ENCODE measurements at places on chromosomes 4 and X. TPM values are rescaled to one million over a fixed set of nuclear protein-coding genes. Genes with fewer than 3 reads are reported as not detected.

DNA sequence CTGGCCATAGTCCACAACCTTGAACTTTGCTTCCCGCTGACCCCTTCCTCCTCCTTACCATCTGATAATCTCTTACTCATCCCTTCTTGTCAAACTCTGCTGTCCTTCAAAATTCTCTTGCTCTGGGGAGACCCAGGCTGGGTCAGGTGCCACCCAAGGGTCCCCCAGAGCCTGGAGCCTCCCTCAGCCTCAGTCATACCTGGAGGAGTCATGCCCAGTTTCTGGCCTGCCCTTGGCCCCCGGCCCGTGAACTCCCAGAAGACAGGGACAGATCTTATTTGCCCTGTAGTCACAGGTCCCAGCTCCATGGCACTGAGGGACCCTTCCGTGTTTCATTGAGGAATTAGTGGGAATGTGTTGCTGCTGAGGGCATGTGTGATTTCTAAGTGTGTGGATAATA, 4.7 kb upstream of the GPR78 start:
- H3K4me1 ChIP-seq: peaks cover 1% of the 10 kb centered on the region
- H3K36me3 ChIP-seq: no peaks in the 10 kb centered on the region
- no peak overlapping the region for H3K27ac ChIP-seq
- no peak for DNase-seq

DNA sequence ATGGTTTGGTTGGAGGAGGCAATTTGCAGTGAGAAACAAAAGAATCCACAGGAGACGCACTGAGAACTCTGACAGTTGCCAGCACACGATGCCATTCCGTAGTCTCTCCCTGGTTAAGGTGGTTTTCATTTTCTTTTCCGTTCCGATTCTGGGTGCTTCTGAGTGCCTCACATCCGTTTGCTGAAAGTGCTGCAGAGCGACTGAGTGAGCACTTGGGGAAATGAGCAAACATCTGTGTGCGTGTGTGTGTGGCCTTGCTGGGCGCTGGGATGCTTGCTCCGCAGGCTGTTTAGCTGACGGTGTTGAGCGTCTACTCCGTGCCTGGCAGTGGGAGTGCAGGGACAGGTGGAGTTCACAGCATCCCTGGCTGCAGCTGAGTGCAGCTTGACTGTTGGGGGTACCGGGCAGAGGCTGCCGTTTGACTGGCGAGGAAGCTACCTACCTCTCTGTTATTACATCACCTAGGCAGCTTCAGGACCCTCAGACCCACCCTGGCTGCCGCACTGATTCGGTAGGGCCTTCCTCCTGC, 49.3 kb downstream of the SORCS2 start:
- H3K4me1 ChIP-seq: no peaks in the 10 kb centered on the region
- no peak for DNase-seq
- H3K36me3 ChIP-seq: no peaks in the 10 kb centered on the region
- no peak overlapping the region for H3K4me3 ChIP-seq
- peaks cover 15% of the 10 kb centered on the region for H3K27me3 ChIP-seq
- no peak overlapping the region for H3K27ac ChIP-seq

Gene TMA16
- total RNA-seq: 30.8 TPM

- no peak for DNase-seq
- H3K36me3 ChIP-seq: peaks cover 15% of the 10 kb centered on the region
- H3K27me3 ChIP-seq: no peaks in the 10 kb centered on the region
- peak overlapping the region; percentile 74 for H3K27ac ChIP-seq
These were observed 35.5 kb downstream of the NCAPG start for GRCh38 chr4:17846266-17846665.

- no peak for DNase-seq
- H3K27ac ChIP-seq: no peak overlapping the region
- peaks cover 21% of the 10 kb centered on the region for H3K27me3 ChIP-seq
- no peaks in the 10 kb centered on the region for H3K4me1 ChIP-seq
- H3K36me3 ChIP-seq: no peaks in the 10 kb centered on the region
- no peak overlapping the region for H3K4me3 ChIP-seq
These were observed 192.7 kb downstream of the RCHY1 start for GRCh38 chr4:75321484-75321883.

DNA sequence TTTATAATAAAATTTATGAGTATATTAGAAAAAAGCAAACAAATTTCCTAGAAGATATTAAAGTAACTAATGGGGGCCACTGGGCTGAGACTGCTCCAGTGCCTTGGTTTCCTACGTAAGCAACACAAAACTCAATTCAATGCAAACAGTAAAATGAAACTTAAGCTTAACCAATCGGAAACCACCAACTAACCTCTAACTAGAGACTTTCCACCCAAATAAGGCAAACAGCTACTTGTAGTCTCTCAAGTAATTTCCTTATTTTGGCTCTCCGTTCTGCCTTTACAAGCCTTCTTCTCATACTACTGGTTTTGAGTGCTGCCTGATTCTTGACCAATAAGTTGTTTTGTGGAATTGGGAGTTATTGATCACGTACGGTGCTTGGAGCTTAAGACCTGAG, 167.3 kb upstream of the VEGFC start:
- no peaks in the 10 kb centered on the region for H3K27me3 ChIP-seq
- peaks cover 4% of the 10 kb centered on the region for H3K36me3 ChIP-seq
- no peak overlapping the region for H3K27ac ChIP-seq
- H3K4me3 ChIP-seq: no peak overlapping the region
- H3K4me1 ChIP-seq: peaks cover 9% of the 10 kb centered on the region

DNA sequence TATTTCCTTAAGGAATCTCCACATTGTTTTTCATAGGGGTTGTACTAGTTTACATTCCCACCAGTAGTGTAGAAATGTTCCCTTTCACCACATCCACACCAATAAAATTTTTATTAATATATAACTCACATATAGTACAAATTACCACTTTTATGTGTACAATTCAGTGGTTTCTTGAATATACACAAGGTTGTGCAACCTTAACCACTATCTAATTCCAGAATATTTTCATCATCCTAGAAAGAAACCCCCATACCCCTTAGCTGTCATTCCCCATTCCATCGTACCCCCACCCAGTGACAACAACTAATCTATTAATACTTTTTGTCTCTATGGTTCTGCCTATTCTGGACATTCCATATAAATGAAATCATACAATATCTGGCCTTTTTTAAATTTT, 108.3 kb upstream of the USP9X start:
- no peak overlapping the region for H3K27ac ChIP-seq
- no peaks in the 10 kb centered on the region for H3K36me3 ChIP-seq
- no peak for DNase-seq
- no peaks in the 10 kb centered on the region for H3K27me3 ChIP-seq

DNA sequence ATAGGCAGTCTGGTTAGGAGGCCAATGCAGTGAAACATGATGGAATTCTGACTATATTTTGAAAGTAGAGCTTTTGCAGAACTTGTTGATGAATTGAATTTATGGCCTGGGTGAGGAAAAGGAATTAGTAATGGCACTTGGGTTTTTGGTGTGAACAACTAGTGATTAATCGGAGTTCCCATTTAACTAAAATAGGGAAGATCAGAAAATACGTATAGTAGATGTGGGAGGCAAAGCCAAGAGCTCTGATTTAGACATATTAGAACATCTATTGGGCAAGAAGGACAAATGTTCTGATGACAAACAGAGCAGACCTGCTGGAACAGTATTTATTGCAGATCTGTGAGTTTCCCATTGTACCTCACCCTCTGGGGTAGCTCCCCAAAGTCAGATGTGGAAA, 12.3 kb upstream of the NDP start:
- H3K4me3 ChIP-seq: no peak overlapping the region
- no peak overlapping the region for H3K27ac ChIP-seq
- no peaks in the 10 kb centered on the region for H3K4me1 ChIP-seq
- H3K36me3 ChIP-seq: no peaks in the 10 kb centered on the region
- H3K27me3 ChIP-seq: no peaks in the 10 kb centered on the region
- no peak for DNase-seq

Gene GK
- 7.3 TPM for total RNA-seq

DNA sequence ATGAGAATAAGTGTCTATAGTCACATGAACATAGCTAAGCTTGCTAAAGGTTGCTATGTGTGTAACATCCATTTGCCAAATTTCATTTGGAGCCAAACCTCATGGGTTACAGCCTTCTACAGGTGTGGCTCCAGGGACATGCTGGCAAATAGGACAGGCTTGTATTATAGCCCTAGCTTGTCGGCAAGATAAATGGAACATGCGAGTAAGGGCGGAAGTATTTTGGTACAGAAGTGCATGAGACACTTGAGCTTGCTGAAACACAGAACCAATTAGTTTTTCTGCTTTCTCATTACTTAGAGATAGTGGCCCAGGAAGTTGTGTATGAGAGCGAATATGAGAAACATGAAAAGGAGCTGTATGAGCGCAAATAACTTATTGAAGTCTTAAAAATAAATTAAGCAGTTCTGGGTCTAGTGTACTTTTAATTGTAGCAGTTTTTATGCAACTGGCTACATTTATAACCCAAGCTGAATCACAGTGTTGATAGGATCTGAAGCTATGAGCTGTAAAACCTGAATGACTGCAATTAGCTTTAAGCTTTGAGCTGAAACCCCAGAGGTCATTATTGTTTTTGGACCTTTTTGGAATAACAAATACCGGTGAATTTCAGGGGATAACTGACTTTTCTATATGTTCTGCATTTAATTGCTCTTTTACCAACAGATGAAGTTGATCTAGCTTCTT, 64.6 kb downstream of the KDM5C start:
- no peak overlapping the region for H3K4me3 ChIP-seq
- H3K27me3 ChIP-seq: no peaks in the 10 kb centered on the region
- H3K27ac ChIP-seq: no peak overlapping the region
- DNase-seq: no peak

DNA sequence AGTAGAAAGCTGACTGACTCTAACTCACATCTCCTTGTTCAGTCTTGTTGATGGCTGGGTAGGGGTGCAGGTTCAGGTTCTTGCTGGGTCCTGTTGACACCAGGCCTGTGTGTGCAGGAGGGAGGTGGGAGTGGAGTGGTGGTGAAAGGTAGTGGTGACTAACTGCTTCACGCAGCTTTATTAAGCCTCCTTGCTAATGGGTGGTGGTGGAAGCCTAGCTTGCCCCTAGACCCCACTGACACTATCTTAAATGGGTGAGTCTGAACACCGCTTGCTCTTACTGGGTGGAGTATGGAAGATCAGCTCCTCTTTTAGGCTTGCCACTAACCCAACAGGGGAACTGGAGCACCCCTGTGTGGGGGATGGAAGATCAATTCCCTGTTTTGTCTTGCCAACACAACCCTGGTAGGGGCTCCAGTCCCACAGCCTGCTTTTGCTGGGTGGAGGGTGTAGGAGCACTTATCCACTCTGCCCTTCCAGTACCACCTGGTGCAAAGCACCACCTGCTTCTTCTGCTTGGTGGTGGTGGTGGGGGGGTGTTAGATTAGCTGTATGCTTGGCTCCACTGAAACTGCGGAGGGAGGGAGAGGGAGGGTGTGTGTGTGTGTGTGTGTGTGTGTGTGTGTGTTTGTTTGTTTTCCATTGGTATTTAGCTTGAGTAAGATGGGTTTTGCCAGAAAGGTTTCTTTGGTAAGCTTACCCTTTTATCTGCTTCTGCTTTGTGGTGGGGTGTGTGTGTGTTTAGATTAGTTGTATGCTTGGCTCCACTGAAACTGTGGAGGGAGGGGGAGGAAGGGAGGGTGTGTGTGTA, 25.6 kb downstream of the KDM6A start:
- no peak overlapping the region for H3K4me3 ChIP-seq
- DNase-seq: no peak
- H3K4me1 ChIP-seq: peaks cover 19% of the 10 kb centered on the region
- H3K27ac ChIP-seq: no peak overlapping the region
